Cerebellar nuclear complex (tissue), 1 donor: ENCODE measurements at places on chromosomes 2 and 18.

GRCh38 chr2:54510916-54511315 is 54.8 kb downstream of the SPTBN1 start:
- DNase-seq: no peak

- DNase-seq: no peak
Measured at GRCh38 chr2:69104261-69104660, 91.3 kb downstream of the ANTXR1 start.

GRCh38 chr2:156630579-156631337 is 194.6 kb downstream of the GPD2 start:
- DNase-seq: no peak

DNA sequence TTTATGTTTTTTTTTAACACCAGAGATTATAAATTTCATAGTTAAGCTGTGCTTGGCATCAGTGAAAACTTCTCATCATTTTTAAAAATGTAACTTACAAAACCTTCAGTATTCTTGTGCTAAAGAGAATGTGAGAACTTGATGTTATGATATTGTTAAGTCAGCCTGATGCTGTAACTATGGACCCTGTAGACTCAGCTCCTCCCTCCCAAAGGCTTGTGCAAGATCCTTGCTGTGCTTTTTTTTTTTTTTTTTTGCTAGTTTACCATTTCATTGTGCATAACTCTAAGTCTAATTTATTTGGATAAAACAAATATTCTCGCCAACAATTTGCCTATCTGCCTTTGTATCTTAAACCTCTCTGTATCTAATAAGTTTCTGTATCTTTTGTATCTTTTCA is 12.9 kb upstream of the TFPI start:
- no peak for DNase-seq

DNA sequence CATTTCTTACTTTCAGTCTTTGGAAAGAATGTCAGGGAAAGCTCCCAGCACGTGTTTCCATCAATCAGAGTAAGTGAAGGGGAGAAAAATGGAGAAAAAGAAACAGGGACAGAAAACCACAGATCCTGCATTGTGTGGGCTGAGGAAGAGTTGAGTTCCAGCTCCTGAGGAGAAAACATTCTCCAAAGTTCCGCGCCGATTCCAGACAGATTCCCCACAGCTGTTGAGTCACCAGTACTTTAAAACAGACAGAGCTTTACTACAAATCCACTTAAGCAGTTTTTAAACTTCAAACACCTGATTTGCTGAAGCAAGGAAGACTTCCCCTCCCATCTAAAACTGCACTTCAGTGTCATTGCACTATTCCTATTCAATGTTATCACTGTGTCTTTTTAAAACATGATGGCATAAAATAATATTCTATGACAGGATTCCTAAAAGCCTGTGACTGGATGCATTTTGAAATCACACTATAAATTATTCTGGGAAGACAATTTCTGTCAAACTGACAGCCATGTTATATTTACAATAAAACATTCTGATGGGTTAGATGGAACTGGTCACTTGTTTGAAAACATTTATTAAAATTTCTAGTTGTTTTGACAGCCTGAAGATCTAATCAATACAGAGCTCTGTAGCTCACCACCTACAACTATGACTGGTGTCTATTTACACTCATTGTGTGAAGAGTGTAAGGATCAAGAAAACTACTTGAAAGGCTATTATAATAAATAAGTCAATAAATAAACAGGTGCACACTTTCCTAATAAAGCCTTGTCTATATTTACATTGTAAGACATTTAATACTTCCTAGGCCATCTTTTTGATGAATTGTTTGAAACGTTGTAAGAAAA is 40.9 kb downstream of the TCF4 start:
- no peak for DNase-seq

- no peak for DNase-seq
Measured at GRCh38 chr18:23812546-23813440, 123.5 kb downstream of the LAMA3 start.
